Astrocyte (in vitro differentiated cells and primary cell): ENCODE measurements at places on chromosomes 2 and 18. TPM values are rescaled to one million over a fixed set of nuclear protein-coding genes. Genes with fewer than 3 reads are reported as not detected.
A peak's percentile ranks its signal among the peaks of the same experiment; 100 is the strongest.

SCYGR8 gene
- total RNA-seq = not detected in 2 replicates

CCDC121 gene
- total RNA-seq = 1.2 and 1.6 TPM in 2 replicates

DNA sequence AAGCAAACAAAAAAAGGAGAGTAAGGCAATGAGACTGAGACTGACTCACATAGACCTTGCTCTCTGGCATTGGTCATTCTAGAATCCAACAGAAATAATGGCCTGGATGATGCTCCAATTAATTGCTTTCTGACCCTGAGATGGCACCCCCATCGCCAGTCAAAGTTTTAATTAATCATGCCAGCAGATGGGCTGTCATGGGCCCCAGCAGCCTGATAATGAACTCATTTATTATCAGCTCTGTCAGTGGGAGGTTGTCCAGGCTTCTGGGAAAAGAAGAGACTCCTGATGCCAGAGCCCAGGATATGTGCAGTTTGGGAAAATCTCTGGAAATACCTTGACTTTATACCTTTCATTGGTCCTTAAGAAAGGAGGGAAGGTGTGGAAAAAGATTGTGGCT, 115.2 kb downstream of the XRCC5 start:
- DNase-seq = no peak

GRCh38 chr2:235416858-235417499, 76.9 kb upstream of the AGAP1 start:
- no peak for DNase-seq

DNA sequence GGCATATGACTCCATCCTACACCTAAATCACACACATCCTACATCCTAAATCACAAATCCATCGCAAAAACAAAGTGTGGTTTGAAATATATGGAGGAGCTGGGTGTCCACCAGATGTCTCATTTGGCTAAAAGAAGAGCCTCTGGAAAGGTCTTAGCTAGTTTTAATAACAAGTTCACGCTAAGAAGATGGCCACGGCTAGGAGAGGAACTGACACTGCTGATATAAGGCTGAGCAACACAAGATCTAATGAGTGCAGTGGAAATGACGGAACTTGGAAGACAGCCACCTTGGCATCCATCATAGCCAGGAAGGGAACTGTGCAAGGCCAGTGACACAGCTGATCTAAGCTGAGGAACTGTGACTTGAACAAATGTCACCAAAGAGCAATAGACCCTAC, 60.0 kb upstream of the AGAP1 start:
- peak; percentile 14 for DNase-seq
